ENCODE measurements at places on chromosomes 2 and 18. TPM values are rescaled to one million over a fixed set of nuclear protein-coding genes. Genes with fewer than 3 reads are reported as not detected.

DAW1 gene
- not detected for total RNA-seq

GRCh38 chr2:204332706-204333105 is 212.6 kb upstream of the PARD3B start:
- no peak for DNase-seq

CDH19 gene
- total RNA-seq = not detected

DNA sequence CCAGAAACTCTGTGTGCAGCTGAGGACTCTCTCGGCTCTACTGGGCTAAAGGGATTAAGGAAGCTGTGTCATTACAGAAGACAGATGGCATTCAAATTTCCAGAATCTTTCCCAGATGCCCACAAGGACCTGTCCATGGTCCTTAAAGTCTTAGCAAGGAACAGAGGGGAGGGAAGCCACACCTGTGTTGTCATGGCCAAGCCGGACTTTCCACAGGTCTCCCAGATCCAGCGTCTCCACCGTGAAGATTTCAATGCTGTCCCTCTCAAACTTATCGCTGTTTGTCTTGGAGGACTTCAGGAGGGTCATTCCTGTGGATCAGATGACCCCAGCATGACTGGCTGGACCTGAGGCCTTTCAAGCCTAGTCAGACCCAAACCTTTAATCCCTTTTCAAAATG is 114.5 kb downstream of the LOXHD1 start:
- peak; percentile 56 for DNase-seq

- DNase-seq = no peak
These were observed 338.3 kb downstream of the MYCN start for GRCh38 chr2:16278421-16279200.

DNA sequence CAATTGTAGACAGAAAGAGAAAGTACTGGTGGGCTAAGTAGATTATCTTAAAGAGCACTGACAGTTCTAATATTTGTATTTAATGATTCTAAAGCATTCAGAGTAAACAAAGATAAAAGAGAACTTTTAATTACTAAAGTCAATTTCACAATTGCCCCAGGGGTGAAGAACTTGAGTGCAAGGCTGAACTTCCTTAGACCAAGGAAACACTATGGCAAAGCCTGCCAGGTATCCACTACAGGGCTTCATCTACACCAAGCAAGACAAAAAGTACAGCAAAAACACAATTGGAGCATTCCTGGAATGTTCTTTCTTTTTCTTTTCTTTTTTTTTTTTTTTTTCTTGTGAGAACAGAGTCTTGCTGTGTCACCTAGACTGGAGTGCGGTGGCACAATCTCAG is 46.9 kb upstream of the NDUFV2 start:
- no peak for DNase-seq

DNA sequence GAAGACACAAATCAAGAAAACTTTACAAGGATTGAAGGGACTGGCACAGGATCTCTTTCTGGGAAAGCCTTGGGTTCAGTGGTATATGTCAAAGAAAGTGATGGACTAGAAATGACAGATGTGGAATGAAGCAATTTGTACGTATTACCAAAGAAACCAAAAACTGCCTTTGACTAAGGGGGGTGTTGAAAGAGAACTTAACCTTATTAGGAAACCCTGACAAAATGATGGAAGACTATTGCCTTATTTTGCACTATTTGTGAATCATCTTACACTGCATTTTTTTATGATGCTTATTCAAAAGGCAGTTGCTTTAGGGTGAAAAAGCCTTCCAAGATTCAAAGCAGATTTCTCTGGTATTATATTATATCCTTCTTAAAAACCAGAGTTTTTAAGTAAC is 4.0 kb downstream of the TSGA10 start:
- no peak for DNase-seq

GRCh38 chr2:128457006-128457604 is 138.4 kb upstream of the HS6ST1 start:
- peak; percentile 17 for DNase-seq

DNA sequence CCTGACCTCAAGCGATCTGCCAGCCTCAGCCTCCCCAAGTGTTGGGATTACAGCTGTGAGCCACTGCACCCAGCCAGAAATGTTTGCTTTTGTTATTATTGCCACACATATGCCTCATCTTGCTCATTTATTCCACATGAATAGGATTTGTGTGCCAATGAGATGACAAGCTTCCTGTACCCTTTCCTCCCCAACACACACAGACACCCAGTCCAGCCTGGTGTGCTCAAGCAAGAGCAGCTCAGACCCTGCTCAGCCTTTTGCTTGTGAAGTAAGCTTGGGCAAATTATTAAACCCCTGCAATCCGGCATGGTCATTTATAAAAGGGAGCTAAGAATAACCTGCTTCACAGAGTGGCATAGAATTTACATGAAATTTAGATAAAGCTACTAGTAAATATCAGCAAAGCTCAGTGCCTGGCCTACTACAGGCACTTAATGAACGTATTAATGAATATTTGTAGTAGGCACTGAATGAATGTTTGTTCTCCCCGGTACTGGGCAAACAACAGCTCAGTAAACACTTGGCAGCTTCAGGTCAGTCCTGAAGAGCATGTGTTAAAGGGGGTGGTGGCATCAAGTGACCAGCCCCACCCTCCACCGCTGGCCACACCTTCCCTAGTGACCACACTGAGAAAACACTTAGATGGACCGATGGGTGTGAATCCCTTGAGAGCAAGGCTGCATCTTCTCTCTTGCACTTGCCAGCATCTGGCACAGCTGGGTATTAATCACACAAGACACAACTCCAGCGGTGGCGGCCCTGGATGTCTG is 280.2 kb downstream of the SRBD1 start:
- DNase-seq = no peak

IL1RL1 gene
- not detected for total RNA-seq

DNA sequence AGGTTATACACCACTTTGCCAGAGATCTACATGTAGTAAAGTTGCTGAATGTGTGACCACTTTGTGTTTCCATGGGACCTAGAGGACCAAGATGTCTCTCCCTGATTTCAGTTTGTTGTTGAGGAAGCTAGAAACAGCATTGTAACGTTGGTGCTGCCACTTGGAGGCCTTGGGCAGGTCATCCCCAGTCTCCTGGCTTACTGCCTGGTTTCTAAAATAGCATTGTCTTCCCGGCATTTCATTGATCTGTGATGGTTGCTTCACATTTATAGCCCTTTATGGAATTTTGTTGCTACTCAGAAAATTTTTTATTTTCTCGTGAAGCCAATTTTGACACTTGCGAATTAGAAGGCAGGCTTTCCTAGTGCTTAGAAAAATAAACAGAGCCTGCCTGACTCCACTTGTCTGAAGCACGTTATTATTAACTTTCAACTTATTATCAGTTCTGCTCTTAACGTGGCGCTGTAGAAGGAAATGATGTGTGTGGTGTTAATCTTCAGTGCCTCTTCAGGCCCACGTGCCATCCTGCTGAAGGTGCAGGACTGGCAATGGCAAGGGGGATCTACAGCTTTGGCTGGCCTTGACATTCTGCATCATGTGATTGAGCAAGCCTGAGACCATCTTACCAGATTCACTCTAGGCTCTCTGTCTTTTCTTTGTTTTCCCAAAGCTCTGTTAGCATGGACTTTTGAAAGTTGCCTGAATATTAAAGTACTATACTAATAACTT is 59.9 kb downstream of the INPP4A start:
- DNase-seq = no peak

GRCh38 chr18:23337599-23338444 is 115.3 kb upstream of the RIOK3 start:
- peak; percentile 51 for DNase-seq

GRCh38 chr18:50099725-50100407 is 95.1 kb downstream of the MYO5B start:
- DNase-seq = no peak

DNA sequence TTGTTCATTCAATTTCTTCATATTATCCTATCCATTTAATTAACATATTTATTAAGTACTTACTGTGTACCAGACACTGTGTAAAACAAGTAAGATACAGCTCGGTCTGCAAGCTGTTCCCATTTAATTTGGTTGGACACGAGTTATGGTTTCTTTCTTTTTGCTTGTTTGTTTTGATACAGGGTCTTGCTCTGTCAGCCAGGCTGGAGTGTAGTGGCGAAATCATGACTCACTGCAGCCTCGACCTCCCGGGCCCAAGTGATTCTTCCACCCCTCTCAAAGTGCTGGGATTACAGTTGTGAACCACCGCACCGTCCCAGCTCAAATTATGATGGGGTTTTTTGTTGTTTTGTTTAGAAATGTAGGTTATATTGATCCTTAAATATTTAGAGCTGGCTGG is 9.0 kb downstream of the CYBRD1 start:
- no peak for DNase-seq

DNA sequence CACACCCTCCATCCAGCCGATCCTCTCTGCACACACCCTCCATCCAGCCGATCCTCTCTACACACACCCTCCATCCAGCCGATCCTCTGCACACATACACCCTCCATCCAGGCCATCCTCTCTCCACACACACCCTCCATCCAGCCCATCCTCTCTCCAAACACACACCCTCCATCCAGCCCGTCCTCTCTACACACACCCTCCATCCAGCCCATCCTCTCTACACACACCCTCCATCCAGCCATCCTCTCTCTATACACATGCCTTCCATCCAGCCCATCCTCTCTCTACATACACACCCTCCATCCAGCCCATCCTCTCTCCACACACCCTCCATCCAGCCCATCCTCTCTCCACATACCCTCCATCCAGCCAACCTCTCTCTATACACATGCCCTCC is 83.1 kb downstream of the EIPR1 start:
- DNase-seq = no peak

DNA sequence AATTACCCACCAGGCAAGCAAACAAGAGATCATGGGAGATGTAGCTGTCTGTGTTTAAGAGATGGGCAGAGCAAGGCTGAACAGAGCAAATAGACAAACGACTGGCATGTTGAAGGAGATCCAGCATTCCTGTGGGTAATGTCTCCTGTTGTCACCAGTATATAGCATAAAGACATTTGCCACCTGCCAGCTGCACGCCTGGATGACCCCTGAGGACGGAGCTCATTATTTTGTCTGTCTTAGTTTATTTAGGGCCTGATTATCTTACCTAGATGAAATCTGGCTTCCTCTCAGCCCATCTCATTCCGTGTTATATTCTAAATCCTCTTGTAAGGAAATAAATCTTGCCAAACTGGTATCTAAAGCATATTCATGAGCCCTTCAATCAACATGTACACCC is 510.3 kb upstream of the LINC00305 start:
- DNase-seq = no peak

DNA sequence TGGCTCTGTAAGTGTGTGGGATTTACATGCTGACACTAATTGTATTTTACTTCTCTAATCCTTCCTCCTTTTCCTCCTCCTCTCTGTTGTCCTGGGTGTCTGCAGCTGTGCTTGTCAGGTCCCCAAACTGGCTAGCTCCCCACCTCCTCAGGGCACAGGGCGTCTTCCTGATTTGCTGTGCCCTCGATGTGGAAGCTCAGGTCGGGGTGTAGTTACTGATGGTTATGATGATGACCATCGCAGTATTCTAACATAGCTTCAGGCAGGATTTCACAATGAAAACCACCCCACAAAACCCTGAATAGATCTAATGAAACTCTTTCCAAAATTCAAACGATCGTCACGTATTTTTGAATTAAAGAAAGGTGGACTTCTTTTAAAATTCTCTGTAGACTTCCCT is 428.4 kb downstream of the TGIF1 start:
- DNase-seq = no peak

GRCh38 chr2:109377976-109378375 is 235.8 kb downstream of the SEPTIN10 start:
- peak; percentile 36 for DNase-seq

- no peak for DNase-seq
These were observed 337.9 kb upstream of the PKDCC start for GRCh38 chr2:41709702-41710599.

DNA sequence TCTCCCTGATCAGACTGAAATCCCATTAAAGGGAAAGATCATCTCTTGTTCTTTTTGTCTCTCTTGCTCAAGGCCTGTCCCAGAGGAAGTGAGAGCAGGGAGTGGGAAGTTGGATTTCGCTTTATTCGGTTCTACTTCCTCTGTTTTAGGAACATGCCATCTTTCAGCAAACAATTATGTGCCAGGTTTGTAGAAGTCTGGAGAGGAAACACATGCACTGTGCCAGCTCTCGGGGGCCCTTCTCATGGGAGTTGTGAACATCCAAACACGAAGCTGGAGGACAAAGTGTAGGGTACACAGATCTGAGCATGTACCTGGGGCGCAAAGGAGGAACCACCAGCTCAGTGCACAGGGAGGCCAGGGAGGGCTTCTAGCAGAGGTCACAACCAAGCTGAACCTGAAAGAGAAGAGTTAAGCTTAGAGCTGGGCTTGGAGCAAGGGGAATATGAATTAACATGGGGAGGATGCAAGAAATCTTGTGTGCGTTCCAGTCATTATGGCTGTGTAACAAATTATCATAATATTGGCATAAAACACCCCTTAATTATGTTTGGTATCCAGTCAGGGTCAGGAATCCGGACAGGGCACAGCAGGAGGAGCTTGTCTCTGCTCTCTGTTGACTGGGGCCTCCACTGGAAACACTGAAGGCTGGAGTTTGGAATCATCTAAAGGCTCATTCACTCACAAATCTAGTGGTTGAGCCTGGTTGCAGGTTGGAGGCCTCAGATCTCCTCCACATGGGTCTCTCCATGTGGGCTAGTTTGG is 128.6 kb downstream of the ZFP36L2 start:
- no peak for DNase-seq

DNA sequence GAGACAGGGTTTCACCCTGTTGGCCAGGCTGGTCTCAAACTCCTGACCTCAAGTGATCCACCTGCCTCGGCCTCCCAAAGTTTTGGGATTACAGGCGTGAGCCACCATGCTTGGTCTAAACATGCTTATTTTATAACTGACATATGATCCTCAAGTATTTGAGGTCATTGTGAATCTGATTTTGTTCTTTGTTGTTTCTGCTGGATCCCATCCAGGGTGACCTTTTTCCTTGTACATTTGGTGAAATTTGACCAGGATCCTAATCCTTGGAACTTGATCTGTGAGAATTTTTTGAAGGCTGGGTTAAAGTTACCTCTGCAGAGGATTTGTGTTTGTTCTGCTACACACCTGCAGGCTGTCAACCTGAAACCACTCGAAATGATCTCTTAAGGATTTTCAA is 49.2 kb downstream of the NPAS2 start:
- DNase-seq = no peak

- no peak for DNase-seq
These were observed 32.1 kb downstream of the TRAK2 start for GRCh38 chr2:201419057-201419635.

Measured in H7 (cell line).